ENCODE measurements at places on chromosomes 16 and 17. TPM values are rescaled to one million over a fixed set of nuclear protein-coding genes. Genes with fewer than 3 reads are reported as not detected.
A peak's percentile ranks its signal among the peaks of the same experiment; 100 is the strongest.

The CHST4 gene
- polyA plus RNA-seq: 0.29 TPM

The SOX8 gene
- polyA plus RNA-seq: 4.7 TPM

The ETV4 gene
- polyA plus RNA-seq: 45.7 TPM

The USP43 gene
- 7.1 TPM for polyA plus RNA-seq

The SPSB3 gene
- polyA plus RNA-seq: 28.2 TPM

The CLDN6 gene
- 42.0 TPM for polyA plus RNA-seq

The EVI2B gene
- polyA plus RNA-seq: 2.7 TPM

The AGRP gene
- polyA plus RNA-seq: 0.53 TPM

DNA sequence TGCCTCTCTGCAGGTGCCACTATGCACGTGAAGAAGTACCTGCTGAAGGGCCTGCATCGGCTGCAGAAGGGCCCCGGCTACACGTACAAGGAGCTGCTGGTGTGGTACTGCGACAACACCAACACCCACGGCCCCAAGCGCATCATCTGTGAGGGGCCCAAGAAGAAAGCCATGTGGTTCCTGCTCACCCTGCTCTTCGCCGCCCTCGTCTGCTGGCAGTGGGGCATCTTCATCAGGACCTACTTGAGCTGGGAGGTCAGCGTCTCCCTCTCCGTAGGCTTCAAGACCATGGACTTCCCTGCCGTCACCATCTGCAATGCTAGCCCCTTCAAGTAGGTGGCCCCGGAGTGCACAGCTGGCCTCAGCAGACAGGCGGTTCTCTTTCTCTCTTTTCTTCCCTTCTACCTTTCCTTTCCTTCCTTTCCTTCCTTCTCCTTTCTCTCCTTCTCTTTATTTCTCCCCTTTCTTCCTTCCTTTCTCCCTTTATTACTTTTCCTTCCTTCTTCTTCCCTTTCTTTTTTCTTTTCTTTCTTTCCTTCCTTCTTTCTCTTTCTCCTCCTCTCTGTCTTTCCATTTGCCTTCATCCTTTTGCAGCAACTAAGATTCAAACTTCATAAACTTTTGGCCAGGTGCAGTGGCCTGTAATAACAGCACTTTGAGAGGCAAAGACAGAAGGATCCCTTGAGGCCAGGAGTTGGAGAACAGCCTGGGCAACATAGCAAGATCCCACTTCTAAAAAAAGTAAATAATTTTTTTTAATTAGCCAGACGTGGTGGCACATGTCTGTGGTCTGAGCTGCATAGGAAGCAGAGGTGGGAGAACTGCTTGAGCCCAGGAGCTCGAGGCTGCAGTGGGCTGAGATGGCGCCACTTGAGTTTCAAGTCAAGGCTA, 46.7 kb downstream of the SCNN1B start:
- no peak for DNase-seq

DNA sequence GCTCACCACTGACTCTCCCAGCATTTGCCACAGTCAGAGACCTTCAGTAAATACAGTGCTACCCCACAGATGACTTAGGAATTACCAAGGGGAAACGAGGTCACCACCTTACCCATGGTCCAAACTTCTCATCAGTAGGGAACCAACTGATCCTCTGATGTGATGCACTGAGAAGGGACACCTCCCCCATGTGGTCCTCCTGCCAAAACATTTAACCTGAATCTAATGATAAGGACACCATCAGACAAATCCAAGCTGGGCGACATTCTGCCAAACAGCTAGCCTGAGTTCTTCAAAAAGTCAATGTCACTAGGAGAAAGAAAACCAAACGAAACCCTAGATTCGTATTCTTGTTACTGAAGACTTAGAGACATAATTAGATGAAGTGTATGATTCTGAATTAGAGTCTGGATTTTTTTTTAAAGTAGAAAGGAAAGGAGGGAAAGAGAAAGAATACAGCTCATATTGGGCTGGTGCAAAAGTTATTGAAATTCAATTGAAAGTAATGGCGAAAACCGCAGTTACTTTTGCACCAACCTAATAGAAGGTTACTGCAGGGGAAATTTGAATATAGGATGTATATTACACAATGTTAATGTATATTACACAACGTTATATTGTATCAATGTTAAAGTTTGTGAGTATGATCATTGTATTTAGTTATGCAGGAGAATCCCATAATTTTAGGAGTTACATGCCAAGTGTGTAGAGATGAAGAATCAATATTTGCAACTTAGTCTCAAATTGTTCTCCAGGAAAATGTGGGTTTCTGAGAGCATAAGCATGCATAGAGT, 2.3 kb upstream of the CSNK2A2 start:
- DNase-seq: no peak

DNA sequence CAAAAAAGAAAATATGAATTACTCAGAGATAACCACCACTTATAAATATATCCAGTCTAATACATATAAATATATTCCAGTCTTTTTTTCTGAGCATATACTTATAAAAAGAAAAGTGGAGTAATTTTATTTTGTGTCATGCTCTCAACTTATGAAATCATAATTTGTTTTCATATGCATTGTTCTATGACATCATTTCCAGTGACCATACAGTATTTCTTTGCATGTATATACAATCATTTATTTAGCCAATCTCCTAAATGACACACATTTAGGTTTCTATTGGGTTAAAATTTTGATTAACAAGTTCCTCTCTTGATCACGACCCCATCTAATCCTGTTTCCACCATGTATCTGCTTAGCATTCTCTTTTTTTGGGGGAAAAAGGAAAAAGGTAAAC, 16.4 kb upstream of the NDEL1 start:
- DNase-seq: no peak

- no peak for DNase-seq
Measured at GRCh38 chr16:68297908-68298307, 12.8 kb downstream of the SLC7A6OS start.

- no peak for DNase-seq
Measured at GRCh38 chr17:49452201-49452600, 37.5 kb upstream of the PHB1 start.

DNA sequence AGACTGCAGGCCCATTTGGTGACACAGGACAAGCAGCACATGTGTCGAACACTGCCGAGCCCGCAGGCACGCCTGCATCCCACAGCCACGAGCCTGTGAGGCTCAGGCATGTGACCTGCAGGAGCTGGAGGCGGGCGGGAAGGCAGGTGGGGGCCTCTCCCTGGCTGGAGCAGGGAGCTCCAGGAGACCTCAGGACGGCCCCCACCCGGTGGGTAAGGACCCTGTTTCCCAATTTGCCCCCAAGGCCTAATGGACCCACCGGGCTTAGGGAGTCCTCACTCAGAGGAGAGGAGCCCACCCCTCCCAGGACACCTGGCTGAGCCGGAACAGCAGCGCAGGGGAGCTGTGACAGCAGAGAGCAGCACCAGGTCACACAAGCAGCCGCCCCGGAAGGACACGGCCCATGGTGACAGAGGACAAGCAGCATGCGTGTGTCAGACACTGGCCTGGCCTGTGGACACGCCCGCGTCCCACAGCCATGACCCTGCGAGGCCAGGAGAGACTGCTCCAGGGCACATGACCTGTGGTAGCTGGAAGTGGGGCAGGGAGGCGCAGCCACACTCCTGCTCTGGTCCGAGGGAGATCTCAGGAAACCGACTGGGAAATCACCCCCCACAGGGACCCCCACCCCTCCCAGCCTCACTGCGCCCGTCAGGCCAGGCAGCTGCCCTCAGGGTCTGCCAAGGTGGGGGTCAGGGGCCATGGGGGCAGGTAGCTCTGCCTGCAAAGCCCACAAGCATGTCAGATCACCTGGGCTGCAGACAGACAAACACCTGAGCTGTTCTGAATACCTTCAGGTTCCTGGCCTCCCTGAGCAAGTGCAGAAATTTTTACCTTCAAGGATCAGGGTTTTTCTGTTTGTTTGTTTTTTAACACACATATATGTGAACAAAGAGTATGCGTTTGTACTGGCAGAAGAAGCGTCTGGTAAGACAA, 2.4 kb downstream of the SPSB3 start:
- no peak for DNase-seq

- DNase-seq: no peak
Measured at GRCh38 chr16:72473631-72474030, 301.7 kb upstream of the PMFBP1 start.

DNA sequence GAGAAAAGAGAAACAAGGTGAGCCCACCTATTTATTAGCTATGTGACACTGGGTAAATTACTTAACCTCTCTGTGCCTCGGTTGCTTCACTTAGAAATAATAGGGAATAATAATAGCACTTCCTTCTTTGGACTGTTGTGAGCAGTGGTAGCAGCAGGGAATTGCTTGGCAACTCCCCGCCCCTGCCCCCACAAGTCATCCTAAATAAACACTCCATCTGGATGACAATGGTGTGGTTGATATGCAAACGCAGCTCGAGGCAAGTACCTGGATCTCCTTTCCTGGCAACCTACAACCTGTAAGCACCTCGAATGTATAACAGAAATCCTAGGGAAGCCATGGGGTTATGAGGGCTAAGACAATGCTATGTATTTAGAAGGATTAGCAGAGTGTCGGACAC, 9.1 kb downstream of the TEKT3 start:
- no peak for DNase-seq

DNA sequence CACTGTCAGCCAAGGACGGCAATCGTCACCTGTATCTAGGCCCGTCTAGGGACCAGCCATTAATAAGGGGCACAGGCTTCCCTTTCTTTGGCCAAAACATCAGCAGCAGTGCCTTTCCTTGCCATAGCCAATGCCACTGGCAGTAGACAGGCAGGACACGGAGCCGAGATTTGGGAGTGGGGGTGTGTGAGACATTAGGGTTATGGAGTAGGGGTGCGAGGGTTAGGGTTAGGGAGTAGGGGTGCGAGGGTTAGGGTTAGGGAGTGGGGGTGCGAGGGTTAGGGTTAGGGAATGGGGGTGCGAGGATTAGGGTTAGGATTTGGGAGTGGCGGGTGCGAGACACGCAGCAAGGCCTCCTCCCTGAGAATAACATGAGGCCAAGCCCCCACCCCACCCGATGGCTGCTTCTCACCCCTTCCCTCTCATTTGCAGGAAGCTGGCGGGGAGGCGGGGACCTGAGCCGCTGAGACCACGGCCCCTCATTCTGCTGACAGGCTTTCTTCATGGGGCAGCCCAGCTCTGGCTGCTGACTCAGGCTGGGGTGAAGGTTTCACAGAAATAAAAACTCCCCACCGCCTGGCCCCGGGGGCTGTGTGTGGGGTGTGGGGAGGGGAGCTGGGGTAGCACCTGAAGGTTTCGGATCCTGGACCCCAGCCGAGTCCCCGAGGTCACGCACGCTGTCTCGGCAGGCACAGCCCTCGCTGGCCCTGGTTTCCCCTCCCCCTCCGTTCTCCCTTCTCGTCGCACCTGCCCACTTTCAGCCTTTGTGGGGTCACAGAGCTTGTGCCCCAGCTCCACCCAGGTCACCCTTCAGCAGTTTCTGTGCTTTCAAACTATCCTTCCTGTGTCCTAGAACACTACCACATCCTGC, 93.8 kb downstream of the PGS1 start:
- DNase-seq: no peak

DNA sequence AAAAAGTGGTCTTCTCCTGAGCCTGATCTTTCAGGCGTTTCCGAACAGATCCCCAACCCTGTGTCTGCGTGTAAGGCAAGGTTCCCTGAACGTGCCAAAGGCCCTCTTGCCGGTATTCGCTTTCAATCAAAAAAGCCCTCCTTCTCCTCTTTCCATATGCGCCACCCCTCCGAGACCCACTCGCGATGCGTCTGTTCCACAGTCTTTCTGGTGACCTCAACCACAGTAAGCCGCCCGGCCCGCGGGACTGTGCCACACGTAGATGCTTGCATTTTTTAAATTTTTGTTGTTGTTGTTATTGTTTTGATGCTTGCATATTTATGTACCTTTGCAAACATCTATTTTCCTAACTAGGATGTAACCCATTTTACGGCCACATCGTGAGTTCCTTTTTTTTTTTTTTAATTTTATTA, 607 bp upstream of the PRPSAP1 start:
- no peak for DNase-seq

- DNase-seq: peak; percentile 82
Measured at GRCh38 chr17:34616148-34616547, 36.8 kb downstream of the TMEM132E start.

GRCh38 chr16:8806272-8806983, 8.8 kb downstream of the PMM2 start:
- DNase-seq: no peak

DNA sequence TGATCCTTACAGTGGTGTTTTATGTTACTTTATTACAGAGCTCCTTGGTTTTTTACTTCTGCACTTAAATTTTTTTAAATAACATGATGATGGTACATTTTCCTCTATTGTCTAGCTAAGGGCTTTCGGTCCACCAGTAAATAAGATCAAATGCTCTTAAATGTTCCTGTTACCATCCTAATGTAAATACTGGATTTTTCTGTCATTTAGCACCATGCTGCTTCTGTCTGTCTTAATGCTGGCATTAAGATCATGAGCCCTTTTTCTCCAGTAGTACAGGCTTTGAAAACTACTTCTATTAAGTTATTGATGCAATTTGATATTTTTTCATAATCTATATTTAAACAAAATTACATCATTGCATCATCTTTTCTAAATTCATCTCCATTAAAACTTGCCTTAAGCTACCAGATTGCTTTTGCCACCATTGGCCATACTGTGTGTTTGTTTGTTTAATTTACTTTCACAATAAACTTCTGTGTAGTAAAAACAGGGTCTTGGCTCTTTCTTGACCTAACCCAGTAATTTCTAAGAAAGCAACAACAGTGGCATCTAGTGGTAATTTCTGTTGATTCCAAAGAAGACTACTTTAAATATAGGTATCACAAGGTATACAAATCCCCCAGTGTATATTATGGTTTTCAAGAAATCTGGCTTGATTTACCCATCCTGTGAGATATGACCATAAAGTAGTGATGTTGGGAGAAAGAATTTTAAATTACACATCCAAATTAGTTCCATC, 9.0 kb upstream of the PHAF1 start:
- DNase-seq: no peak

- no peak for DNase-seq
Measured at GRCh38 chr16:49112754-49113153, 168.9 kb downstream of the CBLN1 start.

- peak; percentile 94 for DNase-seq
Measured at GRCh38 chr17:55238179-55238930, 26.4 kb upstream of the HLF start.

- DNase-seq: no peak
Measured at GRCh38 chr16:80564394-80564793, 23.6 kb downstream of the DYNLRB2 start.

DNA sequence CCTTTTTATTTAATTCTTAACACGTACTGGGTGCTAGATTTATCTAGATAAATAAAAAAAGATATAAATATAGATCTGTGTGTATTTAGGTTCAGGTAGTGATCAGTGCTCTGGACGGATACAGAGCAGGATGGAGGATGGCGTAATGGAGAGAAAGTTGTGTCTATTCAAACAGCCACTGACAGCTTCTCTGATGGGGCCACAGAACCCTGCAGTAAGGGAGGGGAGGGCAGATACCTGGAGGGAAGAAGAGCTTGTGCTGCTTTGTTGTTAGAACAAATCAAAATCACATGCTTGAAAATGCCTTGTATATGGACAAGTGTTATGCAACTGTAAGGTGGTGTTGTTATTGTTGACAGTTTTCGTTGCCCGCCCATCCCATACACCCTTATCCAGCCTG, 170.2 kb downstream of the UTP18 start:
- no peak for DNase-seq

Measured in renal cortex interstitium (tissue), 15 donors.